Fibroblast of mammary gland (primary cell): ENCODE measurements at places on chromosomes 12 and 14.

GRCh38 chr14:104933746-104934733 lies 9.4 kb downstream of the PLD4 start:
- DNase-seq, result no peak

GRCh38 chr14:96203635-96204034 lies 1.0 kb upstream of the BDKRB2 start:
- no peak for DNase-seq

DNA sequence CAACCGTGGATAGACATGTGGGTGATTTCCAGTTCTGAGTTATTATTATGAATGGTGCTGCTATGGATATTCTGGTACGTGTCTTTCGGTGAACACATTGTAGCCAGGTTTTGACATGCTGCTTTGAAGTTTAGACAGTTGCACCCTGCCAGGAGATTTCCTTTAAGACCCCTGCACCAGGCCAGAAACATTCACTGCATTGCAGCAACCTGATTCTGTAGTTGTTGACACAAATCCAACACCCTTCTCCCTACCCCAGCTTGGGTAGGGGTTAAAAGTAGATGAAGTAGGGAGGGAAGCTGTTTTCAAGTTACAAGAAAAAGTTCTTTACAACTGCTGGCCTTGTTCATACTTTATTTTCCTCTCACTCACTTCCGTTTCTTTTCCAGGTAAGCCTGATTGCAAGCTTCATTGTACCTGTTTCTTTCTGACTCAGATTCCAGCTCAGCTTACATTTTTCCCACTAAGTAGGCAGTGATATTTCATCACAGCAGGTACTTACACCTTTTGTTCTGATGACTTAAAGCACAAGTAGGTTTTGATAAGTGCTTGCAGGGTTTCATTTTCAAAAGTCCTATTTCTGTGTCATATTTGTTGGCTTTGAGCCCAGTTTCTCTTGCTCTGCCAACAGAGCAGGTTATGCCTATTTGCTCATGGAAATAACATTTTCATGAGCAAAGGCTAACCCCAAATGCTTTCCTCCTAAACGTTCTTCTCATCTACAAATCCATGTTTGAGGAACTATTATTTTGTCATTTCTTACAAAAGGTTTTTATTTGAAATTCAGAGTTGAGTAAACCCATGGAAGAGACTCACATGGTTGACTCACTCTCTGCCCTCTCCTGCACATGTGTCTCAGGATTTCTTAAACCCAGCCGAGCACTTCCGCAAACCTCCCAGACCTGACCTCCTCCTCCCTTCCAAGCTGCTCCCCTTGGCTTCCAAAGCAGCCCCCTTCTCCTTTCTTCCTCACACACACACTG lies 12.1 kb upstream of the LTA4H start:
- peak; percentile 83 for DNase-seq

- no peak for DNase-seq
These were observed 12.2 kb downstream of the CTDSP2 start for GRCh38 chr12:57834086-57834876.

DNA sequence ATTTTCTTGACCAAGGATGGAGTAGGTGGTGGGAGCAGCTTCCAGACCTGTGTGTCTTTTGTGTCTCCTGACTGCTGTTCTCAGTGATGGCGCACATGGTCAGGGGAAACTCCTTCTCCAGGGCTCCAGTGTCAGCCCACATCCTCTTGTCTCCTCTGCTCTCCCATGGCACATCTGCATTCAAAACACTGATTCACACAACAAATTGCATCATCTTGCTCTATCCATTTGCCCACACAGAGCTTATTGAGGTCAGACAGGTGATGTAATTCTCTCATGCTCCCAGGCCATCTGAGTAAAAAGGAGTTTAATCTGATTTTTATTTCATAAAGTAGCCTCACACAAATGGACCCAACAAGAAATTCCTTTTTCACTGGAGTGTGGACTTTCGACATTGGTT lies 21.8 kb upstream of the TMEM132C start:
- peak; percentile 1 for DNase-seq

DNA sequence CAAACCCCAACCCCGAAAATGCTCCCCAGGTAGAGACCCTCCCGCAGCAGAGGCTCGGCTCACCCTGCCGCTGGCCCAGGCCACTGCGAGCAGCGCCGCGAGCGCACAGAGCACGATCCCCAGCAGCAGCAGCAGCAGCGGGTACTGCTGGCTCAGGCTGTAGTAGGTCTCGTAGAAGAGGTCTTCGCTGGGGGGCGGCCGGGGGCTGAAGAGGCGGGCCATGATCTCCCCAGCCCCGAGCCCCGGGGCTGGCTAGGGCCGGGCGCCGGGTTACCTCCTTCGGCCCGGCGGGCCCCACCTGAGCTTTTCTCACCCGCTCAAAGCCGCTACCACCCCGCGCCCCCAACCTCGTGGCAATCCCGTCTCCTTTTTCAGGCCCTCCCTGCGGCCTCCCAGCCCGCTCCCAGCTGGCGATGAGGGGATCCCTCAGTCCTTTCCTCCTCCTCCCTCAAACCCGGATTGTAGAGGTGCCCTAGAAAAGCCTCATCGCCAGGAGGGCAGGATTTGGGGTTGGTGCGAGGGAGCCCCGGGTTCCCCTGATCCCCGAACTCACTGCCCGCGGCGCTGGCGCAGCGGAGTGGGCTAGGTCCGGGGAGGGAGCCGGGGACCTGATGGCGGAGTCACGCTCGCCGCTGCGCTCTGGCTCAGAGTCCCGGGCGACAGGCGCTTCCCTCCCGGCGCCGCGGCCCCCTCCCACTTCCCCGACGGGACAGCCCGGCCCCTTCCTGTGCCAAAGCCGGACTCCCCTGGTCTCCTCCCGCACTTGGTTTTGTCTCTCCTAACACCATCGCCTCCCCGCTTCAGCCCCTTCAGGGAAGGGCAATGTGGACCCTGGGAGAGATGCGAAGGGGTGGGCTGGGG lies at the start of gene ADCY4:
ADCY4 (minus strand) TSS at position 641 of the 861 bp plus-strand sequence; CDS start at position 222, 419 bp downstream.
- no peak for DNase-seq

DNA sequence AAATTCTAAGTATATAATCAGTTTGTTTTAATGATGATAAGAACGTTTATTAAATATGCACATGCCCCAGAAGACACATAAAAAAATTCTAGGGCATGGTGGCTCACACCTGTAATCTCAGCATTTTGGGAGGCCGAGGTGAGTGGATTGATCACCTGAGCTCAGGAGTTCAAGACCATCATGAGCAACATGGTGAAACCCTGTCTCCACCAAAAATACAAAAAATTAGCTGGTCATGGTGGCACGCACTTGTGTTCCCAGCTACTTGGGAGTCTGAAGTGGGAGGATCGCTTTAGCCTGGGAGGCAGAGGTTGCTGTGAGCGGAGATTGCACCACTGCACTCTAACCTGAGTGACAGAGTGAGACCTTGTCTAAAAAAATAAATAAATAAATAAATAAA lies 4.0 kb downstream of the CD69 start:
- no peak for DNase-seq
